HFFc6 (cell line): ENCODE measurements at places on chromosomes 5 and 9. TPM values are rescaled to one million over a fixed set of nuclear protein-coding genes. Genes with fewer than 3 reads are reported as not detected.

DNA sequence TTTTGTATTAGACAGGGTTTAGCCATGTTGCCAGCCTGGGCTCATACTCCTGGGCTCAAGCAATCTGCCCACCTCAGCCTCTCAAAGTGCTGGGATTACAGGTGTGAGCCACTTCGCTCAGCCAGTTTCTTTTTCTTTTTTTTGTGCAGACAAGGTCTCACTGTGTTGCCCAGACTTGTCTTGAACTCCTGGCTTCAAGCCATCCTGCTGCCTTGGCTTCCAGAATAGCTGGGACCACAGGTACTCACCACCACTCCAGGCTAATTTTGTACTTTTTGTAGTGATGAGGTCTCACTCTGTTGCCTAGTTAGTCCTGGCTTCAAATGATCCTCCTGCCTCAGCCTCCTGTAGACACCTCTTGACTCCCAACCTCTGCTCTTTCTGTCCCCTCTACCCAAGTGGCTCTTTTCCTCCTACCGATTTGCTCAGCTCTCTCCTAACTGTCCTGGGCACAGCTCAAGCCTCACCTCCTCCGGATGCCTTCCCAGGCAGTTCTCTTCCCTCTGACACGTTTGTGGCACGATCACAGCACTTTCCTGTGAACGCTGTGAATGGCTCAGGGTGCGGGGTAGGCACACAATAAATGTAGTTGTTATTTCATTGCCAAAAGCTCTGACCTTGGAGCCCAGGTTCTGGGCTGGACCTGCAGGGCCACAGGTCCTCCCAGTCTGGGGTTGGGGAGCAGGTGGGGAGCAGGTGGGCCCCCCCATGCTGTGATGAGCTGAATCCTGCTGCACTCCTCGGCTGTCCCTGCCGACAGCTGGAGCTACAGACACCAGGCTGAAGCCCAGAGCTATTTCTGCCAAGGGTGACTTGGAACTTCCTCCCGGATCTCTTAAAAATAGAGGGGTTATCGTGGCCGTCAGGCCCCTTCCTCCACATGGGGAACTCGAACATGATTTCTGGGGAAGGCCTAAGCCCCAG is 23.9 kb downstream of the GFI1B start:
- no peak for DNase-seq
- peaks cover 62% of the 10 kb centered on the region for H3K27me3 ChIP-seq
- H3K4me1 ChIP-seq = peaks cover 3% of the 10 kb centered on the region; the same call in 1 of the 2 replicates
- H3K27ac ChIP-seq = no peak overlapping the region
- H3K4me3 ChIP-seq = no peak overlapping the region

- H3K36me3 ChIP-seq = no peaks in the 10 kb centered on the region
- no peaks in the 10 kb centered on the region; the same call in 1 of the 2 replicates for H3K4me1 ChIP-seq
- H3K4me3 ChIP-seq = no peak overlapping the region
- H3K27ac ChIP-seq = no peak overlapping the region
- H3K27me3 ChIP-seq = peaks cover 2% of the 10 kb centered on the region; the same call in 1 of the 2 replicates
- no peak for DNase-seq
These were observed 235.7 kb downstream of the HSPA4 start for GRCh38 chr5:133287500-133287899.

GRCh38 chr5:97548739-97549080 is 365.7 kb upstream of the RIOK2 start:
- DNase-seq = no peak
- no peaks in the 10 kb centered on the region for H3K27me3 ChIP-seq
- peaks cover 8% of the 10 kb centered on the region; the same call in 1 of the 2 replicates for H3K36me3 ChIP-seq
- no peak overlapping the region for H3K27ac ChIP-seq

Gene VCAN
- total RNA-seq = 21.0 to 25.5 TPM (median 21.8 TPM) in 3 replicates

DNA sequence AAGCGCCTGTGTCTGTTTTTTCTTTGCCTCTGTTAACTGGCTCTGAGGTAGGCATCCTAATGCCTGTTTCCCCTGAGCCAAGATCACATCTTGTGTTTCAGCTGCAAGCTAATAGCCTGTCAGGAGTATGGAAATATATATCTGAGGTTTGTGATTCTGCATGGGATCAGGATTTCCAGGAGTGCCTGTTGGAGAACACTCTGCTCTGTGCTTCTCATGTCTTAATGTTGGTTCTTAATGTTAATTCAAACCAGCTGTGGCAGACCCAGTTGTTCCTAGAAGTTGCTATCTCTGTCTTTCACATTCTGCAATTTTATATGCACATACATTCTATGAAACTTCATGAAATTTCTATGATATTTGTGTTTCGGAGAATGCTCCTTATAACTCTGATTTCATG is 72.1 kb downstream of the PGM5 start:
- H3K27me3 ChIP-seq = no peaks in the 10 kb centered on the region; the same call in 1 of the 2 replicates
- no peaks in the 10 kb centered on the region for H3K4me1 ChIP-seq
- DNase-seq = no peak

- H3K4me3 ChIP-seq = no peak overlapping the region
- H3K27ac ChIP-seq = no peak overlapping the region
- H3K27me3 ChIP-seq = peaks cover 7% of the 10 kb centered on the region; the same call in 1 of the 2 replicates
- 0 out of 2 replicates have a peak, but pooled peaks cover 4% of the 10 kb centered on the region for H3K36me3 ChIP-seq
- no peaks in the 10 kb centered on the region; the same call in 1 of the 2 replicates for H3K4me1 ChIP-seq
- DNase-seq = no peak
These were observed 112.0 kb downstream of the ADAMTS16 start for GRCh38 chr5:5252106-5252505.

DNA sequence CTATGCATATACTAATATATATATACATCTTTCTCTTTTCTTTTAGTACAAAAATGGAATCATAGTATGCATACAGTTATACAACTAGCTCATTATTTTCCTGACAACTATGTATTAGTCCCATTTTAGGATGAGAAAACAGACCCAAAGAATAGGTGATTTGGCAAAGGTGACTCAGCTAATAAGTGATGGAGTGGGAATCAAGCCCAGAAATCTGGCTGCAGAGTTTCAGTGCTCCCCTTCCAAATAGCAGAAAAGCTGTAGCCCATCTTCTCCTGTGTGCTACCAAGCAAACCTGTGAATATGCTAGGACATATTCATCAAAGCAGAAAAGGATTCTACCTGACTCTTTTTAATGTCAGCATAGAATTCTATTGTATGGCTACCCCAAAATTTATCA is 114.7 kb downstream of the ARL15 start:
- H3K4me1 ChIP-seq = no peaks in the 10 kb centered on the region
- no peaks in the 10 kb centered on the region for H3K27me3 ChIP-seq
- H3K27ac ChIP-seq = no peak overlapping the region
- DNase-seq = no peak
- H3K4me3 ChIP-seq = no peak overlapping the region
- H3K36me3 ChIP-seq = no peaks in the 10 kb centered on the region

Gene CLTB
- 189 to 201 TPM (median 193 TPM) in 3 replicates for total RNA-seq

DNA sequence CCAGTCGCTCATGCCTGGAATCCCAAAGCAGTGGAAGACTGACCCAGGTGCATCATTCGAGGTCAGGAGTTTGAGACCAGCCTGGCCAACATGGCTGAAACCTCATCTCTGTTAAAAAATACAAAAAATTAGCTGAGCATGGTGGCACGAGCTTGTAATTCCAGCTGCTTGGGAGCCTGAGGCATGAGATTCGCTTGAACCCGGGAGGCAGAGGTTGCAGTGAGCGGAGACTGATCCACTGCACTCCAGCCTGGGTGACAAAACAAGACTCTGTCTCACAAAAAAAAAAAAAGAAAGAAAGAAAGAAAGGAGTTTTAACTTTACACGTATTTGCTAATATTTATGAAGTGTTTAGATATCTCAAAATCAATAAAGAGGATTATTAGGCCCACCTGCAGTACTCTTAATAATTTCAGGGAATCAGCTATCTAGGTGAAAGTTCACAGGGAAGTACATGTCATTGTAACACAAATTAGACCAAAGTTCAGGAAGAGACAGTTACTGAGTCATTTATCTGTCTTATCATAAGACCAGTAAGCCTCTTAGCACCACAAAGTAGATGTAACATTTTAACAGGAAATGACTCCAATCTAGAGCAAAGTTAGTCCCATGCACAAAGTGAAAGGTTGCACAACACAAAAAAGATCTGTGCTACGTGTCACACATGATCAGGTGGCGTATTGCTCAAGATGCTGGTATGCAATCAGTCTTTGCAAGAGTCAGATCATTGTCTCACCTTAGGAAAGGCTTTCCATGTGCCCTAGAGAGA is 34.1 kb upstream of the PLIN2 start:
- H3K4me1 ChIP-seq = peaks cover 38% of the 10 kb centered on the region
- peak overlapping the region; percentile 66 for H3K4me3 ChIP-seq
- peak overlapping the region; percentile 92 for H3K27ac ChIP-seq
- H3K36me3 ChIP-seq = no peaks in the 10 kb centered on the region
- H3K27me3 ChIP-seq = no peaks in the 10 kb centered on the region; the same call in 1 of the 2 replicates

DNA sequence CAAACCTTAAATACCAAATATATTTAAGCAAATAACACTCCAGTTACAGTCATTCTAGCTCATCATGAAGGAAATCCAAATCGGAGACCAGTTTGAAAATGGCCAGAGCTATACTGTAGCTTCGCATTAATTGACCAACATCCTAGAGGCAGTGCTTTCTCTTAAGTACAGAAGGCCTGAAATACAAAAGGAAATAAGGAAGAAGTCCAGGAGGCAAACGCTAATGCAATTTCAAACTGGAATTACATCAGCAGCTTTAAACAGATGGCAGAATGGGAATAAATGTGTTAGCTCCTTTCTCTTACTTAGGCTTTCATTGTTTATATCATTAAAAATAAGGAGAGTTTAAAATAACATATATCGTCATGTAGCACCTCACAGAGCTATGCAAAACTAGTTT is 197.0 kb downstream of the SEC61B start:
- H3K4me1 ChIP-seq = peaks cover 26% of the 10 kb centered on the region
- H3K4me3 ChIP-seq = no peak overlapping the region
- peaks cover 3% of the 10 kb centered on the region; the same call in 1 of the 2 replicates for H3K27me3 ChIP-seq
- no peak overlapping the region for H3K27ac ChIP-seq
- no peaks in the 10 kb centered on the region for H3K36me3 ChIP-seq

Gene CER1
- total RNA-seq = not detected in 3 replicates

GRCh38 chr9:37978983-37979382 is 75.1 kb upstream of the SLC25A51 start:
- peaks cover 2% of the 10 kb centered on the region; the same call in 1 of the 2 replicates for H3K27me3 ChIP-seq
- peaks cover 48% of the 10 kb centered on the region for H3K4me1 ChIP-seq
- peaks cover 31% of the 10 kb centered on the region for H3K36me3 ChIP-seq
- H3K4me3 ChIP-seq = no peak overlapping the region

DNA sequence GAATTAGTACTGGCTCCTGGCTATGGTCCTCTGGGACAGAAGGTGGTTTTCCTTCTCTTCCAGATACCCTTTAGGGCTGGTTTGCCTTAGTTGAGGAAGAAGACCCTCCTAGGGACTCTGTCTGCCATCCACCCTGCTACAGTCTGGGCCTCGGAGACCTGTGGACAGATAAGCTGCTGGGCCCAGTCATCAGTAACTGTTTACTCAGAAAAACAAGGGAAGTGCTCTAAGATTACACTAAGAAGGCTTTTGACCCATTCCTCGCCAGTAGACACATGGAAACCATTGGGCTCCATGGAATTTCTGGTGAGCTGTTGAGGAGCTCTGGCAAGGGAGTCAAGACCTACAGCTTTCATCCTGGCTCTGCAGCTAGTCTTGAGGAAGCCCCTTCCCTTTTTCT is 31.2 kb downstream of the LARP1 start:
- H3K4me3 ChIP-seq = no peak overlapping the region
- peaks cover 70% of the 10 kb centered on the region for H3K4me1 ChIP-seq
- H3K27me3 ChIP-seq = peaks cover 2% of the 10 kb centered on the region; the same call in 1 of the 2 replicates
- DNase-seq = no peak
- no peaks in the 10 kb centered on the region; the same call in 1 of the 2 replicates for H3K36me3 ChIP-seq

GRCh38 chr9:82961504-82962125 is 101.3 kb downstream of the RASEF start:
- H3K4me1 ChIP-seq = no peaks in the 10 kb centered on the region
- H3K4me3 ChIP-seq = no peak overlapping the region
- H3K36me3 ChIP-seq = no peaks in the 10 kb centered on the region
- no peak overlapping the region for H3K27ac ChIP-seq
- H3K27me3 ChIP-seq = 0 out of 2 replicates have a peak, but pooled peaks cover 5% of the 10 kb centered on the region

DNA sequence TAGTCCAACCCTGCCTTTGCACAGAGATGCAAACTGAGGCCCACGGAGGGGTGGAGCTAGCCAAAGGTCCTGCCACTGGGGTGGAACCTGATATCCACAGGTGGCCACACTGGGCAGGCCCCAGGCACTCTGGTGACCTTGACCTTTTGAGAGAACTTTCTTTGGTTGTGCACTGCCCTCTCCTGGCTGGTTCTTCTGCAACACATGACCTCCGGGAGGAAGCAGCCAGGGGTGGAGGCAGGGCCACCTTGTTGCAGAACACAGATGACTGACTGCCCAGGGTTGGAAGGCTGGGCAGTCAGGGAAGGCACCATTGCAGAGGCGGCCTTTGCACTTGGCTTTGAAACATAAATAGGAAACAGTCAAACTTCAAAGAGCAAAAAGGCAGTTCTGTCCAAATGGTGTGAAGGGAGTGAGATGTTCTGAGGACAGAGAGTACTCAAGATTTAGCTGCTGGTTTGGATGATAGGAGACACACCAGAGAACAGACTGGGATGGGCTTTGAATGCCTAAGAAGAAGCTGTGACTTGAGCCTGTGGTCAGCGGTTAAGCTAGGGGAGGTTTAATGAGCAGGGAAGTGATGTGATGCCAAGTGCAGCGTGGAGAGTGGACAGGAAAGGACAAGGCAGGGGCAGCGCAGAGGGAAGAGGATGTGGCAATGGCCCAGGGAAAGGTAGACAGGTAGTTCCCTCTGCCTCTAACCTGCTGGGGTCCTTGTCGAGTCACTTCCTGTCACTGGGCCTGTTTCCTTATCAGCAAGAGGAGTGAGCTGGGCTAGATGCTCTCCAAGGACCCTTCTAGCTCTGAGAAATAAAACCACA is 6.8 kb upstream of the TCOF1 start:
- H3K4me1 ChIP-seq = peaks cover 30% of the 10 kb centered on the region
- peak overlapping the region; percentile 34; the same call in 1 of the 2 replicates for H3K27ac ChIP-seq
- peaks cover under 1% of the 10 kb centered on the region for H3K27me3 ChIP-seq
- H3K36me3 ChIP-seq = no peaks in the 10 kb centered on the region
- H3K4me3 ChIP-seq = no peak overlapping the region

DNA sequence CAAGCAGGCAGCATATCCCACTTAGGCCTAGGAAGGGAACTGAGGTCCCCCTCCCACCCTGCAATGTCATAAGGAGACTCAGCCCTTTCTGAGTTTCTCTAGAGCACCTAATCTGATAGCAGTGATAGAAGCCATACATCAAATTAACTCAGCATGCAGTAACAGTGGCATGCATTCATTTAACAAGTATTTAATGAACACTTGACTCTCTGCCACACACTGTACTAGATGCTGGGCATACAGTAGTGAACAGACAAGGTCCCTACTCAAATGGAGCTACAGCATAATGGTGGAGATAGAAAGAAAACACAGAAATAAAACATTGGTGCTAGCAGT is 58.6 kb downstream of the SLC22A5 start:
- H3K27ac ChIP-seq = peak overlapping the region; percentile 96
- DNase-seq = no peak
- H3K4me3 ChIP-seq = no peak overlapping the region; the same call in 1 of the 2 replicates
- H3K27me3 ChIP-seq = no peaks in the 10 kb centered on the region
- peaks cover 81% of the 10 kb centered on the region for H3K4me1 ChIP-seq

Gene THBS4
- total RNA-seq = 0.20 to 0.73 TPM (median 0.48 TPM) in 3 replicates

- H3K36me3 ChIP-seq = no peaks in the 10 kb centered on the region
- no peak overlapping the region for H3K4me3 ChIP-seq
- peak; percentile 33 for DNase-seq
- peak overlapping the region; percentile 14; the same call in 1 of the 2 replicates for H3K27ac ChIP-seq
- H3K4me1 ChIP-seq = peaks cover 36% of the 10 kb centered on the region
- no peaks in the 10 kb centered on the region; the same call in 1 of the 2 replicates for H3K27me3 ChIP-seq
These were observed 16.1 kb upstream of the RAB14 start for GRCh38 chr9:121217609-121218292.

Gene FCN2
- total RNA-seq = not detected in 3 replicates

Gene RBM18
- total RNA-seq = 24.7 to 30.4 TPM (median 26.8 TPM) in 3 replicates
